ENCODE measurements at places on chromosomes 2 and 18.

GRCh38 chr2:45821558-45822271 lies 170.2 kb downstream of the PRKCE start:
- DNase-seq, result peak; percentile 77

- no peak for DNase-seq
Measured at GRCh38 chr2:65714866-65715265, 282.5 kb upstream of the SPRED2 start.

DNA sequence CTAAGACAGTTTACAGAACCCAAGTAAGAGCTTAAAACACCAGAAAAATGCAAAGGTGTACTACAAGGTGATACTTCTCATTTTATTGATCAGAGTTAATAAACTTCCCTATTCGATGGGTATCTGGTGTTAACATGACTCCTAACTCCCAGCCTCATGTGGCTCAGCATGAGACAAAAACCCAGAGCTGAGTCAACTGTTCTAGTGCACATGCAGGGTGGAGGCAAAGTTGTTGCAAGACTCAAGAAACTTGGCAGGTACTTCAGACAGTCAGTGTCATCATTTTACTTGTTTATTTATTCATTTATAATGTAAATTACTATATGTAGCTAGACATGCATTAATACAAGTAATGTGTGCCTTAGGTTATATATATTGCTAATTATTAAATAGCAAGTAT lies 216.6 kb upstream of the DSEL start:
- no peak for DNase-seq

- no peak for DNase-seq
Measured at GRCh38 chr18:40670668-40671375, 1284.2 kb upstream of the PIK3C3 start.

DNA sequence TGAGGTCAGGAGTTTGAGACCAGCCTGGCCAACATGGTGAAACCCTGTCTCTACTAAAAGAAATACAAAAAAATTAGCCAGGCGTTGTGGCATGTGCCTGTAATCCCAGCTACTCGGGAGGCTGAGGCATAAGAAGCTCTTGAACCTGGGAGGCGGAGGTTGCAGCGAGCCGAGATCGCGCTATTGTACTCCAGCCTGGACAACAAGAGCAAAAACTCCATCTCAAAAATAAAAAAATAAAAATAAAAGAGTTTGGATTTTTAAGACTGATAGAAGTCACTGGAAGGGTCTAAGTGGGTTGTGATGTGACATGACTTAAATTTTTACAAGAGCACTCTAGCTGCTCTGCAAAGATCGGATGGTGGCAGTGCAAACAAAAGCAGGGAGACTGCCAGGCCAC lies 15.9 kb downstream of the KCNK3 start:
- no peak for DNase-seq

DNA sequence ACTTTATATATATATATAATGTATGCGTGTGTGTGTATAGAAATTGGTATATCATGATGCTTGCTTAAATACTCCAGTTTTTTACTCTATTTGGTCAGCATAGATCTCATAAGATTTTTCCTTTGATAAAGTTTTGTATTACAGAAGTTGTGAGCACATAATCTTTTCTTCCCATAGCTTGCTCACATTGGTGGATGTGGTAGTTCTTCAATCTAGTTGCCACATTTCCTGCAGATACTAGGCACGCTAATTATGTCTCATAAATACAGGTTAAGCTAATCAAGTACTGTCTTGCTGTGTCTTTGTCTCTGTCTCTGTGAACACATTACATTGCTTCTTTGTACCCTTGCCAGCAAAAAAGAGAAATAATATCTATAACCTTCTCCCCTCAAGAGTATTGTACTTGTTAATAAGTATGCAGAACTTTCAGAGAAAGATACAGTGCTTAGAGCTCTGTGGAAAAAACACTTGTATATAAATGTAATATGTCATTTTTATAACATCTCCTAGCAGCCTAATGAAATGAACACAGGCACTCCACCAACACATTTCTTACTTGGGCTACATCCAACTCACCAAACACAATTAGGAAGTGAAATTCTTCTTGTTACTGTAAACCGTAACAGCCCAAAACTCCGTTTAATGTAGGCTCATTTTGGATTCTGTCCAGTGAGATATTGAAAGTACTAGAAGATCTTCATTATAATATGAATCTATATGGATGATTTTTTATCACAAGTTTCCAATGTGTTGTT lies 306.7 kb upstream of the SLC8A1 start:
- DNase-seq, result no peak

GRCh38 chr2:75790814-75791467 lies 80.2 kb upstream of the GCFC2 start:
- DNase-seq, result no peak

- DNase-seq, result no peak
Measured at GRCh38 chr2:151857650-151858049, 29.4 kb upstream of the ARL5A start.

GRCh38 chr2:173286153-173286809 lies 68.4 kb upstream of the CDCA7 start:
- no peak for DNase-seq

DNA sequence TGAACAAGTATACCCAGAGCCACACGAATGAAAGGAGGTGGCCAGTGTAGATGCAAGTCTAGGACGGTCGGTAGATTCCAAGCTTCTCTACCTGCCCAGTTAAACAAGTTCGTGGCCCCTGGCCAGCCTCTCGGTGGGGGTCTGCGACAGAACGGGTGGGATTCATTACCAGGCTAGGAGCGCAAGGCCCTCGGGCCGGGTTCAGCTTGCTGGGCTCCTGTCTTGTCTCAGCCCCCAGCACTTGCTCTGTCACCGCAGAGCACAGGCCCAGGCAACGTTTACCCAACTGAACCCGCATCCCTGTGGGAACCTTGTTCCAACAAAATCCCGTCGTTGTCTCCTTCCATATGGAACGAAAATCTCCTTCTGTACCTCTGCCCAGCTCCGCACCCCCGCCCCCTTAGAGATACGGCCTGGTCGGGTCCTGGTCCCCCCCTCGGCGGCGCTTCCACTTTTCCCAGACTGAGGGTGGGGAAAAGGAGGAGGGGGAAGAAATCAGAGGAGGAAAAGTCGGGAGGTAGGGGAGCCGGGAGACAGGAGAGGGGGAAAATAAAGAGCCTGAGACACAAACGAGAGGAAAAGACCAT lies 1.9 kb upstream of the EMX1 start:
- DNase-seq, result no peak

DNA sequence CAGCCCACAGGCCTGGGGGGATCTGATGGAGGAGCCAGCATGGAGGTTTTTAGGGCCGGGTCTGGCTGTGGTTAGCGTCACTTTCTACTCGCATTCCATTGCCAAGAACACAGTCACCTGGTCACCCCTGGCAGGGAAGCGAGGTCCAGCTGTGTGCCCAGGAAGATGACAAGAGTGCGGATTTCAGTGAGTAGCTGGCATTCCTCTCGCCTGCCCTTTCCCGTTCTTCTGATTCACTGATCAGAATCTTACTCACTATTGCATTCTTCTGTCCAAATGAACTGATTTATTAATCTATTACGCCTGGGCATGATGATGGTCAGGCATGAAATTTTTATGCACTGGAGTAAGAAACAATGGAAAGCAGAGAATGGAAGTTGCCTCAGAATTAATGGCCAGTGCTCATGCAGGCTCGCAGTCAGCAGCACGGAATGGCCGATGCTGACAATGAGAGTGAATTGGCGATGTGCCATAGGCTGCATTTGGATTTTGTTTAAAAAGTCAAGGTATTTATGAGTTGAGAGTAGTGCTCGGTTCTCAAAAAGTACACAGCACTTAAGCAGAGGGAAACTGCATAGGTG lies 76.4 kb upstream of the MGAT5 start:
- no peak for DNase-seq

GRCh38 chr2:84962917-84963316 lies 8.0 kb upstream of the KCMF1 start:
- no peak for DNase-seq

GRCh38 chr2:134676960-134677359 lies 41.8 kb downstream of the TMEM163 start:
- DNase-seq, result no peak

All from RWPE2 (cell line).